ENCODE measurements at places on chromosomes 11 and 22. TPM values are rescaled to one million over a fixed set of nuclear protein-coding genes. Genes with fewer than 3 reads are reported as not detected.

GRCh38 chr11:17746096-17746495 is 11.5 kb downstream of the KCNC1 start:
- peaks cover under 1% of the 10 kb centered on the region for H3K27me3 ChIP-seq
- no peak overlapping the region for H3K4me3 ChIP-seq
- H3K27ac ChIP-seq = no peak overlapping the region
- no peaks in the 10 kb centered on the region for H3K4me1 ChIP-seq

DNA sequence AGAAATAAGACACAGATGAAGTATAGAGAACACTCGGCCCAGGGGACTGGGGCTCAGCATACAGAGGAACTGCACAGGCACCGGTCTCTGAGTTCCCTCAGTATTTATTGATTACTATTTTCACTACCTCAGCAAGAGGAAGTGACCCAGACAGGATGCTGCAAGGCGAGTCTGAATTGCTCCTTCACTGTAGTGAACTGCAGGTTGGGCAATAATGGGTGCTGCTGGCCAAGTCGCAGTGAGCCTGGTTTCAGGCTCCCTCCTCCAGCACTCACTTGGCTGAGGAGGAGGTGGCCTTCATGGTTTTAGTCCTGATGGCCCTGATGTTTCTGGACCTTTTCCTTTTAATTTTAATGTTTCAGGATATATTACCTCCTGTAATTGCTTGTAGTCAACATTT is 10.4 kb downstream of the OR52K2 start:
- DNase-seq = peak; percentile 8
- H3K27ac ChIP-seq = no peak overlapping the region
- H3K4me3 ChIP-seq = no peak overlapping the region

The DNAJB7 gene
- polyA plus RNA-seq = not detected

DNA sequence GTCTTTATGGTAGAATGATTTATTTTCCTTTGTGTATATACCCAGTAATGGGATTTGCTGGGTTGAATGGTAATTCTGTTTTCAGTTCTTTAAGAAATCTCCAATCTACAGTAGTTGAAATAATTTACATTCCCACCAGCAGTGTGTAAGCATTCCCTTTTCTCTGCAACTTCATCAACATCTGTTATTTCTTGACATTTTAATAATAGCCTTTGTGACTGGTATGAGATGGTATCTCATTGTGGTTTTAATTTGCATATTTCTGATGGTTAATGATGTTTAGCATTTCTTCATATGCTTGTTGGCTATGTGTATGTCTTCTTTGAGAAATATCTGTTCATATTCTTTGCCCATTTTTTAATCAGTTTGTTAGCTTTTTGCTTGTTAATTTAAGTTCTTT is 901.2 kb downstream of the METTL15 start:
- DNase-seq = no peak
- no peak overlapping the region for H3K4me3 ChIP-seq
- H3K4me1 ChIP-seq = no peaks in the 10 kb centered on the region
- H3K27me3 ChIP-seq = no peaks in the 10 kb centered on the region
- H3K27ac ChIP-seq = no peak overlapping the region

GRCh38 chr22:26398741-26399153 is 30.3 kb upstream of the ASPHD2 start:
- DNase-seq = peak; percentile 67
- H3K4me1 ChIP-seq = no peaks in the 10 kb centered on the region
- H3K4me3 ChIP-seq = no peak overlapping the region
- no peaks in the 10 kb centered on the region for H3K27me3 ChIP-seq
- H3K27ac ChIP-seq = no peak overlapping the region

The NXPE1 gene
- polyA plus RNA-seq = not detected

The PRR33 gene
- polyA plus RNA-seq = not detected

The GRK3 gene
- polyA plus RNA-seq = 22.6 TPM

DNA sequence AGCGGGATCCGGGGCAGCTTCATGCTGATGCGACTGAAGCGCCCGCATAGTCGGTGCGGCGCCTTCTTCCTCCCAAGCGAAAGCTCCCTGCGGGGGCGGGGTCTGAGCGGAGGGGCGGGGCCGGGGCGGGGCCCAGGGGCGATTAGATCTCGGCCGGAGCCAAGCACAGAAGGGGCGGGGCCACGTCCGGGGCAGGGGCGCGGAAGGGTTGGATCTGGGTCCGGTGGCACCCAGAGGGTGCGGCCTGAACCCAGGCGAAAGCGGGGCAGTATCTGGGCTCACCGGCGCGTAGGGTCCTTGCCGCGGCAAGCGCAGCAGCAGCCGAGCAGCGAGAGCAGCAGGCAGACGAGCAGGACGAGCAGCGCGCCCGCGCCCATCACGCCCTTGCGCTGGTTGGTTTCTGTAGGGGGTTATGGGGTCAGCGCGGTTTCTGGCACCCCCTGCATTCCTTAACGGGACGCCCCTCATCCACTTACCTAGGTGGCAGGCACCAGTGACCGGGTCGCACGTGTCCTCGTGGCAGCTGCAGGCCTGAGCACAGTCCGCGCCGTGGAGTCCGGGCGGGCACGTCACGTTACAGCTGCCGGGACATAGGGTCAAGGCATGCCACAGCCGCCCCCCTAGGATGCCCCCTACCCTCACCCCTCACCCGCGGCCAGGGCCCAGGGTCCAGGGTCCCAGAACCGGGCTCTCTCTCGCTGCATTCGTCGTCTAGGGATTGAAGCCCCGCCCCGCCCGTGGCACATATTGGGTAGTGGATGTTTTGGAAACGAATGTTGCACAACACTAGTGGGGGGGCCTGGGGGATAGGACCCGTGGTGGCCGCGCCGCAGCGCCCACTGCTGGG is 8.1 kb downstream of the SCARF2 start:
- no peaks in the 10 kb centered on the region for H3K36me3 ChIP-seq
- no peak overlapping the region for H3K27ac ChIP-seq
- peaks cover 38% of the 10 kb centered on the region for H3K4me1 ChIP-seq
- peak overlapping the region; percentile 75 for H3K4me3 ChIP-seq
- peak; percentile 88 for DNase-seq

GRCh38 chr22:43992331-43992821 is 31.7 kb upstream of the PARVB start:
- H3K36me3 ChIP-seq = peaks cover 17% of the 10 kb centered on the region
- no peak overlapping the region for H3K27ac ChIP-seq
- no peaks in the 10 kb centered on the region for H3K27me3 ChIP-seq
- H3K4me3 ChIP-seq = no peak overlapping the region

DNA sequence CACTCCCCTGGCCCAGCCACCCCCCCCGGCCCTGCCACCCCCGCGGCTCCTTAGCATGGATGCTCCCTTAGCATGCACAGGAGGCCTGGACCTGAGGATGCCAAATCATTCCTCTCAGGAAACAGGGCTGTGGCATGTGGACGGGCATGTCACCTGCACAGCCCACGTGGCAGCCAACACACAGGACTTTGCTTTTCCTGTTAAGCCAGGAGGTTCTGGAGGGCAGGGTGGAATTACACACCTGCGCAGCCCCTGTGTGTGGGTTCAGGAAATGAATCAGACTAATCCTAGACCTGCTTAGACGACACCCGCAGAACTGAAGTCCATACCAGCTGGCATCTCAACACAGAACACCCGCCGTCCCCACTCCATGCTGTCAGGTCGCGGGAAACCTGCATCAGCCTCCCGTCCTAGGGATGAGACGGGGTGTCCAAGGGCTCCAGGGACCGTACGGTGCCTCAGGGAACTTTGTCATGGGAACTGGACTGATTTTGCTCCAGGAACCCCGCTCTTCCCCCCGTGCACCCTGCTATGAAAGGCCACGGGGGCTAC is 10.2 kb downstream of the CERK start:
- no peak overlapping the region for H3K4me3 ChIP-seq
- H3K27ac ChIP-seq = no peak overlapping the region
- H3K4me1 ChIP-seq = peaks cover 15% of the 10 kb centered on the region
- peaks cover 35% of the 10 kb centered on the region for H3K36me3 ChIP-seq

GRCh38 chr11:67262731-67263675 is 3.3 kb upstream of the GRK2 start:
- DNase-seq = peak; percentile 81
- H3K36me3 ChIP-seq = no peaks in the 10 kb centered on the region
- peaks cover 35% of the 10 kb centered on the region for H3K4me1 ChIP-seq
- peaks cover 9% of the 10 kb centered on the region for H3K27me3 ChIP-seq
- peak overlapping the region; percentile 1 for H3K4me3 ChIP-seq

GRCh38 chr11:69002110-69002569 is 10.9 kb downstream of the MRGPRF start:
- no peak overlapping the region for H3K27ac ChIP-seq
- H3K4me3 ChIP-seq = no peak overlapping the region
- no peaks in the 10 kb centered on the region for H3K27me3 ChIP-seq
- no peaks in the 10 kb centered on the region for H3K4me1 ChIP-seq

DNA sequence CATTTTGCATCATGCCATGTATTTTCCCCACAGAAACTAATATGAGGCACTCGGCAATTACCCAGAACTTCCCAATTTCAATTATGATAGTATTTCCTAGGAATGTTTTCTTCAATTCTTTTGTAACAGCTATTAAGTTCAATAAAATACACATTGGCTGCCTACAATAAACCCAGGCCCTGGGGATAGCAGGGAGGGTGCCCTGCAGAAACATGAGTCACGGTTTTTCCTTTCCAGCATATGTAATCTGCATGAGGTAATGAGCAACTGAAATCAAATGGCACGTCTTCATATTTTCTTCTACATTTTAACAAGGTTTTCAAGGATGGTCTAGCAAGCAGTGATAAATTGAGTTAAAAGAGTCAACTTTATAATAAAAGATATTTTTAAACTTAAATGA is 32.0 kb downstream of the GUCY1A2 start:
- no peaks in the 10 kb centered on the region for H3K4me1 ChIP-seq
- no peak overlapping the region for H3K4me3 ChIP-seq
- H3K36me3 ChIP-seq = no peaks in the 10 kb centered on the region

The SLC22A25 gene
- not detected for polyA plus RNA-seq

The SLC16A8 gene
- not detected for polyA plus RNA-seq

The IL17REL gene
- 0.09 TPM for polyA plus RNA-seq

The CATSPERZ gene
- polyA plus RNA-seq = 0.39 TPM

GRCh38 chr11:84408946-84409411 is 1122.8 kb upstream of the CCDC90B start:
- no peaks in the 10 kb centered on the region for H3K27me3 ChIP-seq
- H3K27ac ChIP-seq = no peak overlapping the region
- no peak for DNase-seq
- H3K4me3 ChIP-seq = no peak overlapping the region
- H3K4me1 ChIP-seq = no peaks in the 10 kb centered on the region
- no peaks in the 10 kb centered on the region for H3K36me3 ChIP-seq

DNA sequence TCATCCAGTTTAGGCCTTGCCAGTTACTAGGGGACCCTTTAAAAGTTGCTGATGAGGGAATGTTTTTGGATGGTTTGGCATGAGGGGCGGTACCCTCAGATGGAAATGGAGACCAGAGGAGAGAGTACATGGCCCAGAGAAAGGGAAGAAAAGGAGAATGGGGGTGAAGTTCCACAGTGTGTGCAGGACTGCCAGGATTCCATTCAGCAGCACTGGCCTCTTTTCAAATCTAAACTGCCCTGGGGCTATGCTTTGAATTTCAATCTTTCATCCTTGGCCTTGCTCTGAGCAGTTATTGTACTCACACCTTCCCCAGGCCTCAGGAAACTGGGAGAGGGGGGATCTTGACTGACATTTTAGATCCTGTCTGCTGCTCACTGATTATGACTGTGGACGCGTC is 3.0 kb downstream of the SLC3A2 start:
- H3K4me3 ChIP-seq = no peak overlapping the region
- no peak overlapping the region for H3K27ac ChIP-seq
- H3K27me3 ChIP-seq = no peaks in the 10 kb centered on the region
- H3K36me3 ChIP-seq = peaks cover 60% of the 10 kb centered on the region
- H3K4me1 ChIP-seq = peaks cover 25% of the 10 kb centered on the region

The OR8H1 gene
- polyA plus RNA-seq = not detected

DNA sequence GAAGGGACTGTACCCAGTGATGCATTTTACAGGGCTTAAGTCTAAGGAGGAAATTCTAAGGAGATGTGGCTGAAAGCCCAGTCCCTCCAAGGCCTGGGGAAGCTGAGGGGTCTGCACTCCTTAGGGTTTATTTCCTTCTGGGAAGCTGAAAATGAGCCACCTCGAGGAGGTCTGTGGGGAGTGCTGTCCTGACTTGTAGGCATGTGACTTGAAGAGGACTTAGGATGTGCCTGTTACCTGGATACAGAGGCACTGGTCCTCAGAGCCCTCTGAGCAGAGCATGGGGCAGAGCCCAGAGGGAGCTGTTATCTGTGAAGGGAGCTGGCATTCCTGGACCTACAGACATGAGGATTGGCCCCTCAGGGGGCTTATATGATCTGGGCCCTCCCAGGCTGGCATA is 77.1 kb downstream of the TP53I11 start:
- no peak overlapping the region for H3K27ac ChIP-seq
- H3K4me1 ChIP-seq = no peaks in the 10 kb centered on the region
- no peaks in the 10 kb centered on the region for H3K36me3 ChIP-seq
- no peaks in the 10 kb centered on the region for H3K27me3 ChIP-seq

DNA sequence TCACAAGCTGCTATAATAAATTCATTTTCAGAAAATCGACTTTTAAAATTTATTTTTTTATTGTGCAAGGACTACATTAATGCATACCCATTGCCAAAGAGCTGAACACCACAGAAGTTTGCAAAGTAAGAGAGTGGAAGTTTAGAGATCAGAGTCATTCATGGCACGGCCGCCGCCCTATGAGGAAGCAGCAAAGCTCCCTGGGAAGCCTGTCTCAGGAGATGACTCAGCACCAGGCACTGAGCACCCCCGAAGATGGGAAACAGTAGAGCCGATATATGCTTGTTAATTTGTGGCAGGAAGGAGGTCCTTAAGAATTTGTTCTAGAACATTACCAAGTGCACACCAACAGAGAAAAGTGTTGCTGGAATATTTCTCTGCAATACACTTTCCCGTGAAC is 693.7 kb downstream of the OPCML start:
- DNase-seq = no peak
- no peaks in the 10 kb centered on the region for H3K36me3 ChIP-seq
- H3K4me3 ChIP-seq = no peak overlapping the region
- H3K27me3 ChIP-seq = no peaks in the 10 kb centered on the region
- no peaks in the 10 kb centered on the region for H3K4me1 ChIP-seq
- no peak overlapping the region for H3K27ac ChIP-seq

The OR2AG2 gene
- polyA plus RNA-seq = not detected

The GAL3ST3 gene
- polyA plus RNA-seq = not detected

GRCh38 chr11:104329078-104329665 is 165.2 kb upstream of the PDGFD start:
- no peak overlapping the region for H3K4me3 ChIP-seq
- H3K27me3 ChIP-seq = no peaks in the 10 kb centered on the region
- no peak overlapping the region for H3K27ac ChIP-seq
- no peaks in the 10 kb centered on the region for H3K4me1 ChIP-seq

DNA sequence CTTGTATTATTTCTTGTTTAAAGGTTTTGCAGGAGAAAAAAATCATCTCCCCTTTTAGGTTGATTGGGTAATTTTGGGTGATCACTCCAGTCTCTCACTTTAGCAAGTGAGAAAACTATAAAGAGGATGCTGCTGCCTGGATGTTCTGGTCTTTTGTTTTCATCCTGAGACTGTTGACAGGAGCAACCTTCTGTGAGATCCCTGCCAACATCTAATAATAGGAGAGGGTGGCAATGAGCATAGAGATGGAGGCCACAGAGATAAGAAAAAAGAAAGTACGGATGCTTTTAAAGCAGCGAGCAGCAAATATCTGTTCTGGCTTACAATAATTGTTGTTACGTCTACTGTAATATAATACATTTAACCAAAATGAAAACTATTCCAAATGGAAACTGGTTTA is 293.6 kb upstream of the MTNR1B start:
- H3K27me3 ChIP-seq = no peaks in the 10 kb centered on the region
- DNase-seq = no peak
- H3K4me3 ChIP-seq = no peak overlapping the region
- no peak overlapping the region for H3K27ac ChIP-seq

GRCh38 chr11:69218271-69218682 is 62.5 kb downstream of the SMIM38 start:
- H3K4me1 ChIP-seq = no peaks in the 10 kb centered on the region
- H3K36me3 ChIP-seq = no peaks in the 10 kb centered on the region
- no peak overlapping the region for H3K27ac ChIP-seq
- H3K27me3 ChIP-seq = no peaks in the 10 kb centered on the region
- H3K4me3 ChIP-seq = no peak overlapping the region

Measured in B cell (primary cell).